Amygdala (tissue), 56 donors: ENCODE measurements at places on chromosomes 3 and 15.

- no peak for DNase-seq
These were observed 10.2 kb upstream of the SKOR1 start for GRCh38 chr15:67815036-67815592.

DNA sequence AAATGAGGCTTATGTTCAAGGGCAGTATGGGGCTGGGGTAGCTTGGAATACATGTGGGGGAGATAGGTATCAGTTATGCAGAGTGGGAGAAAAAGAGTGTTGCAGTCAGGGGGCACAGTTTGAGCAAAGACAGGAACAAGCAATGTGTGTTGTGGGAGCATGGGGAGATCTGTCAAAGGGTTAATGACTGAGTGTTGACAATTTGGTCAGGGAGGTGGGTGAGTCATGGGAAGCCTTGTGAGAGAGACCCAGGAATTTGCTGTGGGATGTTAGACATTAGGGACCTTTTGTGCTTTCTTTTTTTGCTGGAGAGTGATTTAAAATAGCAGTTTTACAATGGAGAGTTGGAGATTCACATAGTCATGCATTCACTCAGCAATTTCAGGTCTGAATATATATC lies 221.6 kb upstream of the NR2E3 start:
- DNase-seq: no peak

- DNase-seq: no peak
These were observed 240.8 kb downstream of the NR1D2 start for GRCh38 chr3:24185738-24186384.

DNA sequence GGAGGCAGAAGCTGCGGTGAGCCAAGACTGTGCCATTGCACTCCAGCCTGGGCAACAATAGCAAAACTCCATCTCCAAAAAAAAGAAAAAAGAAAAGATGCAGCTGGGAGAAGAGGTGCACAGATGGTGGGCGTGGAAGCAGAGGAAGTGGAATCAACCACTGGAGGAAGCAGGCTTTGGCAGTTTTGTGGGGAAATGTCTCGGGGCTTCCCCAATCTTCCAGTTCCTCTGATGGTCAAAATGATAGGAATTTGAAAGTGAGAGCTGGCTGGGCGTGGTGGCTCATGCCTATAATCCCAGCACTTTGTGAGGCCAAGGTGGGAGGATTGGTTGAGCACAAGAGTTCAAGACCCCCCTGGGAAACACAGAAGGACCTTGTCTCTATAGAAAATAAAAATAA lies 48.1 kb upstream of the SMAD3 start:
- DNase-seq: no peak

GRCh38 chr3:122606330-122606729 lies 28.9 kb downstream of the PARP15 start:
- no peak for DNase-seq

DNA sequence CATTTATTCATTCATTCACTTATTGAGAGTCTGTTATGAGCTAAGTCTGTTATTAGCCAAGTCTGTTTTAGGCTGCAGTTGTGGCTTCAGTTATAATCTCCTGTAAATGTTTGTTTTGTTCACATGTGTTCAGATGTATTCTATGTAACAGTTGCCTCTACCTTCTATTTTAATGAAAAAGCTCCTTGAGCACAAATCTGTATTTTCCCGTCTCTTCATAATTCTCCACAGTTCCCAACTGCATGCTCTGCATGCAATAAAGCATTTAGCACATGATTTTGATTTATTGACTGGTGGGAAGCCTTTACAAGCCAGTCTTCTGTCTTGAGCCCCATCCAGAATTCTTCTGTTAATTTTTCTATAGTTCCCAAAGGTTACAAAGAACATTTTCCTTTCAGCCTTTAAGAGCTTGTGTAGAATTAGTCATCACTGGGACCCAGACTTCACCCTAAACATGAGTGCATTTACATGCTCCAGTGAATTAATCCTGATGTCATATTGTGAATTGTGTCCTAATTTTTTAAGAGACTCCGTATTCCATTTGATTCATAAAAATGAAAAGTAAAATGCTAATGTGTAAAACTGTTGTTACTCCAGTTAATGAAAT lies 122.3 kb upstream of the NR2E3 start:
- DNase-seq: no peak

DNA sequence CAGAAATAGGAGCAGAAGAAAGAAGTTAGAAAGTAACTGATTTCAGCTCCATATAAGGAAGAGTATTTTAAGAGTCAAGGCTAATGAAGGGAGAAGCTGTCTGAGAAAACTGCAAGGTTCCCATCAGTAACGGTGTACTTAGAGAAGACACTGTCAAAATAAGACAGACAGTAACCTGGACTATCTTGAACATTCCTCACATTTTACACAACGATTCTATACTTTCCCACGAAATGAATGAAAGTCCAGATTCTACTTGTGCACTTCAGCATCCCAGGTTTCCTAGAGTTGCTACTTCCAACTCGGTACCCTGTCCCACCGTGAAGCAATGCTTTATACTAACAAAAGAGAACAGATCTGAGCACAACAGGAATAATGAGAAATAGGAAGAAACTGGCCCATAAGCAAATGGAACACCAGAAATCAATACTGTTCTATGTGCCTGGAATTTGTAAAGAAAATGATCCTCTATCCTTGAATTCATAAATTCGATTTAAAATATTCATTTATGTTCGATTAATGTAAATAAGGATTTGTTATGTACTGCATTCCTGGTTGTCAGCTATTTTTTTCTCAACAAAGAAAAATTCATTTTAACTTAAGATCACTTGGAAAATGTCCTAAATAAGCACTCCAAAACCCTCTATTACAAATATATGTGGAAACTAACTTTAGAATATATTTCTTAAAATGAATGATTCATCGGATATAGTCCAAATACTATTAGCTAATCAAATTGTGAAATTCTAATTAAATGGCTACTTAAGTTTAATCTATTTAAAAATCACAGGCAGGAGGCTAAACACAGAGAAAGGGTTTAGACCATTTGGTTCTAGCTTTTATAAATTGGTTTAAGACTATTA lies 1.5 kb downstream of the C3orf70 start:
- no peak for DNase-seq

DNA sequence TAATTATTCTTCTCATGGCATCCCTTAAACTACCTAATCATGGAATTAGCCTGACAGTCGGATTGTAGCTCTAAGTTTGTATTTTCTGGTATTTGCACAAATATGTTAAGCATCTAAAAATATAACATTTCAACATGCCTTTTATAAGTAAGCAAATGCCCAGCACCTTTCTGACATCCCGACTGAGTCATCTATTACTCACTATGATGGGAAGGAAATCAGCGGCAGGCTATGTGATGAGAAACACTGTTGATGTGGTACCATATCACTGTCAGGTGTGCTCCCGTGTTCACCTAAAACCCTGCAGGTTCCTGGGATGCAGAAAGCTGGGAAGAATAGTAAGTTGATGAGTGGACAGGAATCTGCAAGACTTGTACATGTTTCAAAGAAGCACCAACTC lies 367.8 kb upstream of the IL12A start:
- DNase-seq: no peak

DNA sequence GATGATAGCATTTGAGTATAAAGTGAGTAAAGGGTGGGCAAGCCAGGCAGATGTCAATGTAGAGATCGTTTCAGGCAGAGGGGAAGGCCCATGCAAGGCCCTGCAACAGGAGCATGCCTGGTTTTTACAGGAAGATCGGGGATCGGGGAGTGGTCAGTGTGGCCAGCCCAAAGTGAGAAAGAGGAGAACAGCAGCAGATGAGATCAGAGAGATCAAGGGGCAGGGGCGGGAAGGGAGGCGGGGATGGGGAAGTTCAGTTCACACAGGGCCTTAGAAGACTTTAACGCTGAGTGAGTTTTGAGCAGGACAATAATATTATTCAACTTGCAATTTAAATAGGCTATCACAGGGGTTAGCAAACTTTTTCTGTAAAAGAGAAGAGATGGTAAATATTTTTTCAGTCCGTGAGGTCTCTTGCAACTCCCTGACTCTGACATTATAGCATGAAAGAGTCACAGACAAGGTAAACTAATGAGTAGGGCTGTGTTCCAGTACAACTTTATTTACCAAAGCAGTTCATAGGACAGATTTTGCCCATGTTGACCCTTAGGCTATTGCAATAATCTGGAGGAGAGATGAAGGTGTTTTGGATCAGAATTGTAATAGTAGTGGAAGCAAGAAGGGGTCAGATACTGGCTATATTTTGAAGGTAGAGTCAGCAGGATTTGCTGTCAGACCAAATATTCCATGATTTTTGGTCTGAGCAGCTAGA lies 12.4 kb upstream of the CD47 start:
- no peak for DNase-seq

DNA sequence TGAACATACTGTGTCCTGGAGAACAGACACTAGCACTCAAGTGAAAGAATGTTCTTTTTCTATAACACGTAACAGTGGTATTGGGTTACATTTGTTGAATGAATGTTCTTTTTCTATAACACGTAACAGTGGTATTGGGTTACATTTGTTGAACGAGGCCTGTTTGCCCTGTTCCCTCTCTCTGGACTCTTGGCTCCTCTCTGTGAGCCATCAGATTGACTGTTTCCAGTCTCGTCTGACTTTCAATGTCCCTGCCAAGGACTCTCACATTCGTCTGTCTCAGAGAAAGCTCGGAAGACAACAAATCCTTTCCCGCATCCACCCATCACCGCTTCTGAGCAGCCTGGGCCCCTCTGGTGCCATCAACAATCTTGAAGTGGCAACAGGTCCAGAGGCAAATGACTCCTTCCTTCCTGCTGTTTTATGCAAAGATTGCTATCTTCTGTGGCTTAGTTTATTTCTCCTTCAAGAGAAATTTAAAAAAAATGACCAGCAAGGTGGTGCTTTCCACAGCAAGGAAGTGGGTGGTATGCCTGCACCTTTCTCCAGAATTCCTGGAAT lies 8.0 kb downstream of the TMEM45A start:
- no peak for DNase-seq

- no peak for DNase-seq
These were observed 94.6 kb downstream of the DCLK3 start for GRCh38 chr3:36669764-36670163.

GRCh38 chr3:16150285-16150684 lies 24.2 kb upstream of the GALNT15 start:
- DNase-seq: no peak

DNA sequence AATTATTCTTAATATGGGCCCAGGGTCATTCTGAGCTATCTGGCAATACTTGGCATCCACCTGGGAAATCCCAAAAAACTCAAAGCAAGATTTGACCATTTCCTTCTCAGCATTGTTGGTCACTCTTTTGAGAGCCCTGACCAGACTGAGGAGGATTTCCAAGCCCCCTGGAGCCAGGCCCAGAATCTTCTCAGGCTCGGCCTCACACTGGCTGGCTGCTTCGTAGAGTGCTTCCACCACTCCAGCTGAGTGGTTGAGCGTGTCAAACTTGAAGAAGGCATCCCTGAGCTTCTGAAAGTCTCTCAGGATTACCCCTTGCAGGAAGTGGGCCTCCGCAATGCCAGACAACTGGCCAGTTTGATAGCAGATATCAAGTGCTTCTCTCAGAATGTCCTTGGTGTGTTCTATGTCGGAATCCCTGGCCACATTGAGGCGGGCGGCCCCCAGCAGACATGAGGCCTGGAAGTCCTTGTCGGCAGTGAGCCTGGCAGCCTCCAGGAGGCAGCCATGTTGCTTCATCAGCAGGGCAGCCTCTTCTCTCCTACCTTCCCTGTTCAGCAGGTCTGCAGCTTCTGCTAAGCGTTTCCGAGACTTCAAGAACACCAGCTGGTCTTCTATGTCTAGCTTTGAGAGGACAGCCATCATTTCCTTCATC lies 68.9 kb upstream of the DCLK3 start:
- no peak for DNase-seq

DNA sequence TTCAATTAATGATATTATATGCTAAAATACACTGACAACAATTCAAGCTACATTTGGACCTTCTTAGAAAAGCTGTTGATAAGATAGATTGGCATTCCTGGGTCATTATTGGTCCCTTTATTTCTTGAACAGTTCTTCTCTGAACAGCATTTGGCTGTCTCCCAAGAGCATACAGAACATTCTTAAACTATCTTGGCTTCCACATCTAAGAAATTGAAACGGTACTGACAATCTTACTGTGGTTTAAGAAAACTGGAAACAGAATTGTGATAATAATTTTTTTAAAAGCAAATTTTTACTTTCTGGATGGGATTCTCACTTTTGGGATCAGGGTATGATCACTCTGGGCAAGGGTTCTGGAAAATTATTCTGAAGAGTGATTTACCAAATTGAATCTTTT lies 161.7 kb upstream of the ZNF385D start:
- DNase-seq: no peak

- DNase-seq: no peak
These were observed 1.1 kb downstream of the EDEM1 start for GRCh38 chr3:5188419-5189221.

DNA sequence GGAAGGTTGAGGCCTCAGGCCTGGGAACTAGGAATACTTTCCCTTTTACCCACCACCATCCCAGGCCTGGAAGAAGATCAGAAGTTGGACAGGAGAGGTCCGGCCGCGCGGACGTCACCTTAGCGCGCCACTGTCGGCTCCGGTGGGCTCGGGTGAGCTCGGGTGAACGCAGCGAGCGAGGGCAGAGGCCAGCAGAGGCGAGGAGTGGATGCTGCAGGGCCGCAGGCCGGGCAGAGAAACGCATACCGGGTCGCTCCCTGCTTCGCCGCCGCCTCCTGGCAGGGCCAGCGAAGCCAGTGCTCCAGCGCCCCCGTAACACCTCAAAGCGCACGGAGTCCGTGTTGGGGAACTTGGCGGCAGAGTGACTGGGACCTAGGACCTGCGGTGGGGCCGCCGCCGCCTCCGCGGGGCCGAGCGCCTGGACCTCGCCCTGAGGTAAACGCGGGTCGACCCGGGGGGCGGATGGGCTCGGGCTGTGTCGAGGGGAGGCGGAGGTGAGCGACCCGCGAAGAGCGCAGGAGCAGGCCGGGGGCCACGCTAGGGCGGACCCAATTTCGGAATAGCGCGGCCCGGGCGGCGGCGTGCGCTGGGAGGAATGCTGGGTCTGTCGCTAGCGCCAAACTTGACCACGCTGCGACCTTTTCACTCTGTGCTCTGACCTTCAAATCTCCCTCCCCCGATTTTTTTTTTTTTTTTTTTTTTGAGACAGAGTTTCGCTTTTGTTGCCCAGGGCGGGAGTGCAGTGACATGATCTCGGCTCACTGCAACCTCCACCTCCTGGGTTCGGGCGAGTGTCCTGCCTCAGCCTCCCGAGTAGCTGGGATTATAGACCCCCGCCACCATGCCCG lies 1.6 kb downstream of the CYP11A1 start:
- DNase-seq: no peak

DNA sequence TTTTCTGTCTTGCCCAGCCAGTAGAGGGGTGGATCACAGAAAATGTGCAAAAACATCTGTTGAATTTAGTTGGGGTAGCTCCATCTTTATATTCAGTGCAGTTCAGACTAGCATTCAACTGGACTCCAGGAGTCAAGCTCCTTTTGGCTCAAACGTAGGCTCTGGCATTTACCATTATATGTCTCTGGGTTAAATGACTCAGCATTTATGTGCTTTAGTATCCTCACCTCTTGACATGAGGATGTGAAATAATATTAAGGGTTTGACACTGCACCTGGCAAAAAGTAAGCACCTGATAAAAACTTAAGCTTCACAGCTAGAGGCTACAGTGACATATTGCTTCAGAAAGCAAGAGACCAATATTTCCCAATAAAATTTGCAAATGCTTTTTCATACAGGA lies 14.8 kb downstream of the PRC1 start:
- DNase-seq: no peak

GRCh38 chr3:52809662-52810377 lies 15.2 kb downstream of the ITIH3 start:
- no peak for DNase-seq
